Fibroblast of skin of right quadriceps (primary cell): ENCODE measurements at places on chromosomes 5 and 9.

GRCh38 chr9:101477736-101478135 lies 42.2 kb upstream of the ALDOB start:
- peak; percentile 41 for DNase-seq

DNA sequence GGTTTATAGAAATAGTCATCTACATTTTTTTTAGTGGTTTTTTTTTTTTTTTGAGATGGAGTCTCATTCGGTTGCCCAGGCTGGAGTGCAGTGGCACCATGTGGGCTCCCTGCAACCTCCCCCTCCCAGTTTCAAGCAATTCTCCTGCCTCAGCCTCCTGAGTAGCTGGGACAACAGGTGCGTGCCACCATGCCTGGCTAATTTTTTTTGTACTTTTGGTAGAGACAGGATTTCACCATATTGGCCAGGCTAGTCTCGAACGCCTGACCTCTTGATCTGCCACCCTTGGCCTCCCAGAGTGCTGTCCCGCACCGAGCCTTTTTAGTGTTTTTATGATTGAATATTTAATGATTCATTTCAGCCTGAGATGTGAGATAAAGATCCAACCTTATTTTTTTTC lies 27.3 kb downstream of the ANKRD33B start:
- no peak for DNase-seq

DNA sequence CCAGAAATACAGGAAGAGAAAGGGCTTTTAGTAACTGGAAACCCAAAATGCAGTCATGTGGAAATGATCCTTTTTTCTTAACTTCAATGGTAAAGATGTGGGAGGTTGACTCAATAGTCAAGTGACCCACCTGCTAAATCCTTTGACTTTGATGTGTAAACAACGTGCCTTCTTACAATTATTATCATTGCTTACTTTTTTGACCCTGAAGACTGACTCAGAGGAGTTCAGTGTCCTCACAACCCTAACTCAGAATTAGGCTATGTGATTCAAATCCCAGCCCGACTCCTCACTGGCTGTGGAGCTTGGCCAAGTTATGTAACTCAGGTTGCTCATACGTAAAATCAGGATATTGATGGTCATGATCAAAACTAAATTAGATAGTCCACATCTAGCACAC lies 27.9 kb downstream of the ANXA1 start:
- DNase-seq, result no peak

DNA sequence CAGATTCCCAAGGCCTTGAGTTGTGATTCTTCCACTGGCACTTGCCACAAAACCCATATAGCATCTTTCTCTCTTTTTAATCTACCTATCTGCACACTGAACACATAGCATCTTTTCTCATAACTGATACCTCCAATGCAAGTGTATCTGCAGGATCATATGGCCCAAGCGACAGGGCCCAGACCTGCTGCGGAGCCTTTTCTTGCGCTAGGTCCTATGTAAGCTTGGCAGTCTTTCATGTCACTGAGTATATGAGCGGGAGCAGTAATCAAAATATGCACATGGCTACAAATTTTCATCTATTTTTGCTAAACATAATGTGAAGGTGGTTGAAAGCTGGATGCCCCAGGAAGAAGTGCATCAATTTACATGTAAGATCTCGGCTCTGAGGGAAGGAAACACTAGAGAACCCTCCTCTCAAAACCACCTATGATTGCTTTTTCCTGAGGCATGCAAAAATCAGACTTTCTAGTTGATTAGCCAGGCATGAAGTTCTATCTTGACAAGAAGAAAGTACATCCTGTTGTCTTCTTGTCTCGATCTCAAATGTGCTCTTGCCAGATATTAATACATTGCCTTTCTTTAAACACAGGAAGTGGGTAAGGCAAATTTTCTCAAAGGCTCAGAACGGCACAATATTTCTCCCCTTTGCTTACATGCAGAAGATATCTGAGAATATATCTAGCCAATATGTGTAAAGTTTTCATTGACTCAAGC lies 26.9 kb upstream of the CEMIP2 start:
- no peak for DNase-seq

DNA sequence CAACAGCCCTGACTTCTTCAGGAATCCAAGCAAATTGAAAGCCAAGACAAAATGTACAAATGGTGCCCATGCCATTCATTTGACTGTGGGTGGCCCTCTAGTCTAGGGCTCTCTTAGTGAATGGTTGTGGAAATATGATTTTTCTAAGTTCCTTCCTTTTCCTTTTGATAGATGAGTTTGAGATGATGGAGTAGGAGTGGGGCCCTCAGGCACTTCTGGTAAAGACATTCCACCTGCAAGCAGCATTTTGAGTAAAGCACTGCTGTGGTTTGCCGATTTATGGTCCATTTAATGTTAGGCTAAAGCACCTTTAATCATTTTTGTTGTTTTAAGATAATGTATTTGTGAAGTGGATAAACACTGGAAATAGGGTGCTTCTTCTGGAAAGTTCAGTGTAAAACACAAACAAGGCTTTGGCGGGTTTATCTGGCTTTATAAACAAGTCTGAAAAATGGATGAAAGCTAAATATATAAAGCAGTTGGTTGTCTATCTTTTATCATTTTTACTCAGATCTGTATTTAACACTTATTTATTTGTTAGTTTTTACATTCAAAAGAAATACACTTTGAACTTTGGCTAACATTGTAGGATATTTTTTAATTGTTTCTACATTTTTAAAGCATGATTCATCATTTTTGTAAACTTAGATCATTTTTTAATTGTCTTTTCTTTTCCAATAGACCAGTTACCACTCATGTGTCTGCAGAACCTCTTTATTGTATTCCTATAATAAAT lies 213.5 kb downstream of the PJA2 start:
- DNase-seq, result no peak

- no peak for DNase-seq
Observed at GRCh38 chr5:20300110-20300509, 312.1 kb upstream of the CDH18 start.

DNA sequence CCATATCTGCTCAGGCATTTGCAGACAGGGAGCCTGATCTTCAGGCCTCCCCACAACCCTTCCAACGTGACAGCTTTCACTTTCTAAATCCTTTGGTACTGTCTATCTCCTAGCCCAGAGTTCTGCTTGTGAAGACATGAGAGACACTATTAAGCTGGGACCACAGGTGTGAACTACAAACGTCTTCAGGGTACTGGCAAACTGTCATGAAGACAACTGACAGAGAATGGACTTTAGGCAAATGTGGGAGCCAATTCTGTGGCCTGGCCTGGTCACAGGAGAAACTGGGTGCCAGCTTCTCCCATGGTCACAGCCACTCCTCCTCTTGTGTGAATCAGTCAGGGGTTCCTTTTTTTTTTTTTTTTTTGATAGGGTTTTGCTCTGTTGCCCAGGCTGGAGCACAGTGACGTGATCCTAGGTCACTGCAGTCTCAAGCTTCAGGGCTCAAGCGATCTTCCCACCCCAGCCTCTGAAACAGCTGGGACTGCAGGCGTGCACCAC lies 10.4 kb downstream of the TRIM14 start:
- no peak for DNase-seq

GRCh38 chr9:27386571-27387091 lies 89.7 kb upstream of the EQTN start:
- DNase-seq, result no peak

DNA sequence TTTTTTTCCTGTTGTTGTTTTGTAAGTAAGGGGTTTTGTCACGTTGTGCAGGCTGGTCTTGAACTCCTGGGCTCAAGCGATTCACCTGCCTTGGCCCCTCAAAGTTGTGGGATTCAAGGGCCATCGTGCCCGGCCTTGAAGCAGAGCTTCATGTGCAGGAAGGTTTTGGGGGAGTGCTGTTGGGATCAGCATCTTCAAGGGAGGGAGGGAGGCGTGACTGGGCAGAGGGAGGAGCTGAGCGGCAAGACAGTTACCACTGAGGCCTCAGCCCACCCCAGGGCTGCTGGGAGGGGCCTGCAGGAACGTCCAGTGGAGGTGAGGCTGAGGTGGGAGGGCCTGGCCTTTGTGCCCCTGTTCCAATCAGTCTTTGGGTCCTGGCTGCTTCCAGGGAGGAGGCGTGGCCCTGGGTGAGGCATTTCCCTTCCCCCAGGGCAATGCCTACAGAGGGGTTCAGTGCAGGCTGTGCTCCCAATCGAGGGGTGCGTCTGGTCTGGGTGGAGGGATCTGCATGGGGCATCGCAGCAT lies 21.4 kb downstream of the OR2V1 start:
- DNase-seq, result no peak

DNA sequence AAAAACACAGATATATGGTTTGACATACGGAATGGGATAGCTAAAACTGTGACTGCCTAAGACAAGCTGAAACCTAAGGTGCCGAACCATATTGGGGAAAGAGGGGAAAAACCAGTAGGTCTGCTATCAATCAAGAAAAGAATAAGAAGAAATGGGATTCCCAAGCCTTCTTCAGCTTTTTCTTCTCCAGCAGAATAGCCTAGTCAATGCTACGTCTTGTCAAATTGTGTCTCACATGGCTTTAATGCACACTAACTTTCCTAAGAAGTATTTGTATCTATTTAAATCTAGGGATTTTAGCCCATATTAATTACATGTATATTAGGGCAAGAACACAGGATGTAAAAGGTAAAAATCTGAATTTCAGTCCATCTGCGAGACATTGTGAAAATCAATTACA lies 797 bp upstream of the FBXO38 start:
- no peak for DNase-seq

GRCh38 chr5:125412561-125413495 lies 666.4 kb upstream of the ZNF608 start:
- peak; percentile 91 for DNase-seq

DNA sequence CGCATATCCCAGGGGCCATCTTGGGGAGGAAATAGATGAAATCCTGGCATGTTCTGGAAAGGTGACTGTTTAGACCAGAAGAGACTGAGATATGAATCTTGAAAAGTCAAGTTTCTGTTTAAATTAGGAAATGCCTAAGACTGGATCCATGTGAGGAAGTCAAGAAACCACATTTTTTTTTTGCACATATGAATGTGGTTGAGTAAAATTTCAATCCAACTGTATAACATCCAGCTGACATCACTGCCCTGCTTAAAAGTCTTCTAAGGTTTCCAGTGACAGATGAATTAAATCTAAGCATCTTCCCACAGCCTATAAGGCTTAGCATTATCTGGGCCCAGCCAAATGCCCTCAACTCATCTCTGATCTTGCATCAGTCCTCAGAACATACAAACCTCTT lies 47.7 kb upstream of the TCERG1 start:
- DNase-seq, result peak; percentile 18

GRCh38 chr5:93915142-93915553 lies 173.7 kb upstream of the POU5F2 start:
- DNase-seq, result peak; percentile 41

- DNase-seq, result no peak
Observed at GRCh38 chr5:154146409-154146808, 44.1 kb upstream of the GALNT10 start.

- no peak for DNase-seq
Observed at GRCh38 chr9:96459268-96460007, 9.5 kb downstream of the HABP4 start.

DNA sequence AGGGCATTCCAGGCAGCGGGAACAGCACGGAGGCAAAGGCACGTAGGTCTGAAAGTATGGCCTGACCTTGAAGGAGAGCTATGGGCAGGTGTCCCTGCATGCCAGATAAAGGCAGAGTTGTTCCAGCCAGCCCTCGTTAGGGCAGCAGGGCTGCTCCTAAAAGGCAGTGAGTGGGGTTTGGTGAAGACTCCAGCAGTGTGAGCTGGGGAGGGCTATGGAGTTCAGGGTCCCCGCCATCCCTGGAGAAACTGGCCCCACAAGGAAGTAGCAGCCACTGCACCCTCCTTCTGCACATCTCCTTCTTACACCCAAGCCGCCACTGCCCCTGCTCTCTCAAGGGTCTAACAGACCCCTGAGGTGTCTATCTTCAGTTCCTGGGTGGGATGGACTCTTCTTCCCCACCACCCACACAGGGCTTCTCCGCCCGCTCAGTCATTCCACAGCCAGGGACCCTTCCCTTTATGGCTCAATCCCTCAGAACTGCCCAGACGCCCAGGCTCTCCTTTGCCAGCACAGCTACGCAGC lies 1.4 kb downstream of the AKNA start:
- no peak for DNase-seq

- no peak for DNase-seq
Observed at GRCh38 chr5:152329207-152329606, 75.9 kb downstream of the NMUR2 start.

DNA sequence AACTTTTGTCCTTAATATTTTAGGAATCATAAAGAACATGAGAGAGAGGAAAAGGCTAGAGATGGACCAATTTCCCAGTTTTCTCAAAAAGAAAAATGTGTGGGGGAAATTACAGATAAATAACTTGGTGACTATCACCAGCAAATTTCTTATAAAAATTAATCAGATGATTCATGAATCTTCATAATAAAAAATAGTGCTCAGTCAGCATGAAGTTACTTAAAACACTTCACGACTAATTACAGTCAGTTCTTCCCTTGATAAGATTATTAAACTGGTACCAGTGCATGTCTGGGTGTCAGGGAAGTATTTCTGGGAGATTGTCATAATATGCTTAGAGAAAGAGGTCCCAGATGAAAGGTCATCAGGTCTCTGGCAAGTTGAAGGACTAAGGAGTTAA lies 133.0 kb downstream of the SNCAIP start:
- no peak for DNase-seq

DNA sequence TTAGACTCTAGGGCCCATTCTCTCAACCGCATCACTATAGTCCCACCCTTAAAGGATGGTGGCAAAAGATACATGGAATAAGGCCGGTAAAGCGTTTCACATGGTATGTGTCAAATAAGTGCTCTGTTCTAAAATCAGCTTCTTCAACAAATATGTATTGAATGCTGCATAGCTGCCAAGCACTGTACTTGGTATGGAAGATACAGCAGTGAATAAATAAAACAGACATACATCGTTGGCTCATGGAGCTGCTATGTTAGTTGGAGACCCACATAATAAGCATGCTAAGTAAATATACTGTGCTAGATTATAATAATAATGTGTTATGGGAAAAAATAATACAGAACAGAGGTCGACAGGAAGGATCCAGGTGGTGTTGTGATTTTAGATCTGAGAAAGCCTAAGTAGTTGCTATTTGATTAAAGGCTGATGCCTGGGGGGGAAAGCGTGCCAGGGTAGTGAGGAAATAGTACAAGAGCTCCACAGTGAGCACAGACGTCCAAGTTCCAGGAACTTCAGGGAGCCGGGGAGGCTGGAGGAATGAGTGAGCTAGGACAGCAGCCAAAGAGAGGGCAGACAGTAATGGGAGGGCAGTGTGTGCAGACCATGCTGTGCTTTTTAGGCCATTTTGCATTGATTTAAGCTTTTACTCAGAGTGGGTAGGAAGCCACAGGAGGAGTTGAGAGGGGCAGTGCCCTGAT lies 93.7 kb downstream of the JAKMIP2 start:
- peak; percentile 4 for DNase-seq
